CD4-positive, CD25-positive, alpha-beta regulatory T cell (primary cell): ENCODE measurements at places on chromosomes 7 and 10. TPM values are rescaled to one million over a fixed set of nuclear protein-coding genes. Genes with fewer than 3 reads are reported as not detected.

Gene STEAP1B
- total RNA-seq, result not detected

Gene C7orf33
- total RNA-seq, result not detected

Gene SORBS1
- total RNA-seq, result 3.7 TPM

Gene UCMA
- not detected for total RNA-seq

Gene UNCX
- total RNA-seq, result not detected

Gene LIPA
- 25.2 TPM for total RNA-seq

Gene PTF1A
- not detected for total RNA-seq

Gene CALHM1
- not detected for total RNA-seq

Gene CC2D2B
- 3.1 TPM for total RNA-seq

Gene PRSS37
- not detected for total RNA-seq

Gene ADCK2
- 14.3 TPM for total RNA-seq

Gene STN1
- 44.1 TPM for total RNA-seq

Gene NAT16
- not detected for total RNA-seq

Gene HOXA5
- total RNA-seq, result not detected

Gene ADAMTS14
- not detected for total RNA-seq

Gene BRAT1
- total RNA-seq, result 24.6 TPM

Gene OR6B1
- not detected for total RNA-seq

Gene RAMP3
- not detected for total RNA-seq

Gene IKZF1
- 376 TPM for total RNA-seq

Gene LAMTOR4
- 136 TPM for total RNA-seq

Gene PRSS2
- total RNA-seq, result 0.52 TPM

Gene HYAL4
- total RNA-seq, result not detected

Gene POLR2J2
- 56.4 TPM for total RNA-seq

Gene OPN1SW
- total RNA-seq, result not detected

Gene ZNF282
- total RNA-seq, result 18.6 TPM

Gene SPRN
- not detected for total RNA-seq

Gene ZNF487
- 6.2 TPM for total RNA-seq

Gene NUTM2D
- total RNA-seq, result 3.6 TPM

Gene CYP2C19
- total RNA-seq, result not detected

Gene LIPN
- 0.44 TPM for total RNA-seq

Gene GHRHR
- total RNA-seq, result not detected

Gene NCF1
- total RNA-seq, result 3.1 TPM

Gene SNX10
- total RNA-seq, result 14.4 TPM

Gene SEC31B
- 73.3 TPM for total RNA-seq

Gene CEP55
- total RNA-seq, result 4.6 TPM

Gene WEE2
- total RNA-seq, result not detected

Gene ABCB1
- total RNA-seq, result 1.2 TPM
